ENCODE measurements at places on chromosomes 1 and 21. TPM values are rescaled to one million over a fixed set of nuclear protein-coding genes. Genes with fewer than 3 reads are reported as not detected.

APP gene
- total RNA-seq: 544 TPM

LPAR3 gene
- 25.4 TPM for total RNA-seq

NBPF15 gene
- total RNA-seq: 9.4 TPM

GRCh38 chr1:32071758-32072621 lies 749 bp upstream of the TMEM39B start:
- H3K4me3 ChIP-seq: peak overlapping the region; percentile 90
- H3K4me1 ChIP-seq: no peaks in the 10 kb centered on the region
- H3K27me3 ChIP-seq: no peaks in the 10 kb centered on the region
- DNase-seq: no peak

DNA sequence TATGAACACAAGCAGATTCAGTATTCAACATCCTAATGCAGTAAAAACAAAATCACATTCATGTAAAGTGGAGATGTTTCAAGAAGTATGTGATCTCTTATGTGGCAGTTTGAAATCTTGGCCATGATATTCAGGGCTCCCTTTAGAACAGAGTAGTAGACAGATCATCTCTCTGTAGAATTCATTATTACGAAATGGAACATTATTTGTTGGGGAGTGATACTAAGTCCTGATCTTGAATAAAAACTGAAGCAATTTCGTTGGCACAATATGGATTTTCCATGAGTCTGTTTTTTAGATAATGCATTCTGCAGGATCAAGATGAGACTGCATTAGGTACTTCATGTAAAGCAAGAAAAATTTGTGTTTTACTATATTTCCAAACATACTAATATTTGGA lies 264.4 kb upstream of the NRIP1 start:
- no peaks in the 10 kb centered on the region for H3K4me1 ChIP-seq
- H3K36me3 ChIP-seq: no peaks in the 10 kb centered on the region
- no peak for DNase-seq
- H3K27ac ChIP-seq: no peak overlapping the region
- H3K4me3 ChIP-seq: no peak overlapping the region

GRCh38 chr1:65232461-65232990 lies 76.8 kb upstream of the DNAJC6 start:
- no peaks in the 10 kb centered on the region for H3K4me1 ChIP-seq
- no peaks in the 10 kb centered on the region for H3K36me3 ChIP-seq
- no peak overlapping the region for H3K27ac ChIP-seq
- no peak overlapping the region for H3K4me3 ChIP-seq
- no peaks in the 10 kb centered on the region for H3K27me3 ChIP-seq

GRCh38 chr1:243421784-243422183 lies 165.9 kb downstream of the SDCCAG8 start:
- H3K4me1 ChIP-seq: no peaks in the 10 kb centered on the region
- DNase-seq: no peak
- no peaks in the 10 kb centered on the region for H3K27me3 ChIP-seq
- H3K36me3 ChIP-seq: no peaks in the 10 kb centered on the region
- H3K4me3 ChIP-seq: no peak overlapping the region

DNA sequence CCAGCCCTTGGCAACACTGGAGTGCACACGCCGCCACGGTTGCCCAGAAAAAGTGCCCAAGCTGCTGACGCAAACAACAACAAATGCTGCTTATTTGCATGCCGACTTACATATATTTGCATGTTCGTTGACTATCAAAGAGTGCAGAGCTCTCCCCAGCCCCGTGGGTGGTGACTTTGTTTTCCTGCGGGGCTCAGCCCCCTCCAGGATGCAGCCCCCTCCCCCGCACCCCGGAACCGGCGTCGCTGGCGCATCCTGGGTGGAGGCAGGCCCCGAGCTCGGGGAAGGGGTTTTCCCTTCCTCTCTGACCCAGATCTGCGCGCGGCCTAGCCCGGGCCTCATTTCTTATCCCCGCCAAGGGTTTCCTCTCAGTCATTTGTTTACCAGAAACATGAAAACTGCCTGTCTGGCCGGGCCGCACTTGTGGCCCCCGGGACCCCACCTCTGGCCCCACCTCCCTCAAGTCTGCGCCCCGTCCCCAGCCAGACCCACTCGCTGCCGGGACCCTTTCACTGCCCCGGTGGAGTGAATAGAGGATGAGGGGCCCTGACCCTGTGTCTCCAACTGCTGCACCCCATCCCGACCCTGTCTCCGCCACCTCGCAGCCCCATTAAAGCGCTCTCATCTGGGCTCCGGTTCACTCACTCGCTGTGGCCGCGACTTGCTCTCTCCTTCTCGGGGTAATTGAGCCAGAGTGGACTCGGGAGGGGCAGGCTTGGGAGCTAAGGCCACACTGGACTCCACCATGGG lies 5.5 kb downstream of the TNFRSF25 start:
- H3K27me3 ChIP-seq: peaks cover 7% of the 10 kb centered on the region
- DNase-seq: no peak
- peaks cover 16% of the 10 kb centered on the region for H3K4me1 ChIP-seq
- H3K36me3 ChIP-seq: peaks cover 6% of the 10 kb centered on the region
- H3K27ac ChIP-seq: no peak overlapping the region
- peak overlapping the region; percentile 43 for H3K4me3 ChIP-seq

DNA sequence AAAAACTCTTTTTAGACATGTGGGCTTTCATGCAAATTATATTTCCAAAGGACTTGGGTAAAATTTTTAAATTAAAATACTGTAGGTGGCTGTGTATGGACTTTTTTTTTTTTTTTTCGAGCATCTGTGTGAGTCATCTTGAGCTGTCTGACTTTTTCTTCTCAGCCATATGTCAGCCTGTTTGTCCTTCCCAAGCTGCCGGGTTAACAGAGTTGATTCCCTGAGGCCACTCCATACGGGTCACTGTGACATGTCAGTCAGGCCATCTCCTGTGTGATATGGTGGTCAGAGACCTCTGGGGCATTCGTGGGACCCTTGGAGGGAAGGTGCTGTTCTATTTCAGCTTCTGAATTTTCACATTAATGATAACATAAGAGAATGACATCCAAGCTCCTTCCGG lies 148.3 kb downstream of the KCNJ6 start:
- no peak for DNase-seq
- no peaks in the 10 kb centered on the region for H3K4me1 ChIP-seq
- H3K36me3 ChIP-seq: no peaks in the 10 kb centered on the region
- no peak overlapping the region for H3K4me3 ChIP-seq
- H3K27ac ChIP-seq: no peak overlapping the region
- no peaks in the 10 kb centered on the region for H3K27me3 ChIP-seq

- no peak within 1 kb of the TSS for H3K27ac ChIP-seq
- no peak within 1 kb of the TSS for H3K4me3 ChIP-seq
- no peaks in the 10 kb centered on the region for H3K36me3 ChIP-seq
- H3K4me1 ChIP-seq: no peaks in the 10 kb centered on the region
- H3K27me3 ChIP-seq: no peaks in the 10 kb centered on the region
- no peak for DNase-seq
These were observed at the start of gene PRKACB for GRCh38 chr1:84143796-84144565. Gene PRKACB, plus strand, starts transcription at chr1:84144271. Its CDS starts 91 bp downstream, at chr1:84144362.

DNA sequence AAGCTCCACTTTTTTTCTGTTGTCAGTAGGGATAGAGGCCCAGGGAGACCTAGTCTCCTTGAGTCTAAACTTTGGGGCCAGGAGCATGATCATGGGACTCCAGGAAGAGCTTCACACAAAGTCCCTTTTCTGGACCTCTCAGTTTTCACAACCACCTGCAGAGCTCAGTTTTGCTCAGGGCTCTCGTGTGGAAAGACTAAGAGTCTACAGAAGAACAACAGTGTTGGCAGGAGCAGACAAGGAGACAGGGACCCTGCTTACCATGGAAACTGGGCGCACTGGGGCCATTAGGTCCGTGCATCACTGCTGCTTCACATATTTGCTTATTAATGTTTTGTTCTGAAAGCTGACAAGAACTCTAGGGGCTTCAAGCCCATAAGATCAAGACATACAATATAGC lies 63.9 kb upstream of the HSD17B7 start:
- H3K27me3 ChIP-seq: no peaks in the 10 kb centered on the region
- no peaks in the 10 kb centered on the region for H3K36me3 ChIP-seq
- no peak overlapping the region for H3K27ac ChIP-seq
- DNase-seq: no peak

GRCh38 chr1:14737561-14738094 lies 139.1 kb downstream of the KAZN start:
- no peak for DNase-seq

DNA sequence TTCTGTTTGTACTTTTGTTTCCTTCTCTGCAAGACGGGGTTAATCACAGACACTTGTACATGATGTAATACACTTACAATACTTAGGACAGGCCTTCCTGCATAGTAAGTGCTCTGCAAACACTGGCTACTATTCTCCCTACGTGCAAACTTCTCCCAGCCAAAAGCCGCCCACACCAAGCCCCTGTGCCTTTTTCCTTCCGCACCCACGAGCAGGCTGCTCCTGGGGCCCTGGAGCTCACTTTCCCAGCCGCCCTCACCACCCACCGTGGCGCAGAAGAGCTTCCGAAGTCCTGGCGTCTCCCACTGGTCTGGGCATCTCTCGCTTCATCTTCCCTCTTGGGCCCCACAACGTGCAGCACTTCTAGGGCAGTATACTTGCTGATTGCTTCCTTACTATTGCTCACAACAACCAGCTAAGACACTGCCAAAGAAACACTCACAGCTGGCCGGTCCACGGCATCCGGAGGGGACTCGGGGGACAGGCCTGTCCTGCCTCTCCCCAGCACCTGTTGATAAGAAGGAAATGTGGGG lies 22.5 kb upstream of the GPR157 start:
- H3K27me3 ChIP-seq: no peaks in the 10 kb centered on the region
- peaks cover 6% of the 10 kb centered on the region for H3K36me3 ChIP-seq
- DNase-seq: no peak
- no peaks in the 10 kb centered on the region for H3K4me1 ChIP-seq
- H3K4me3 ChIP-seq: no peak overlapping the region

- no peaks in the 10 kb centered on the region for H3K27me3 ChIP-seq
- peaks cover 5% of the 10 kb centered on the region for H3K4me1 ChIP-seq
- no peak overlapping the region for H3K27ac ChIP-seq
- no peak overlapping the region for H3K4me3 ChIP-seq
These were observed 182.2 kb downstream of the DHRS3 start for GRCh38 chr1:12435639-12436344.

- no peak within 1 kb of the TSS for H3K27ac ChIP-seq
- no peaks in the 10 kb centered on the region for H3K27me3 ChIP-seq
- peak within 1 kb of the TSS; percentile 65 for H3K4me3 ChIP-seq
- H3K36me3 ChIP-seq: no peaks in the 10 kb centered on the region
These were observed at the start of gene TMEM35B for GRCh38 chr1:34984793-34985608. Gene TMEM35B, minus strand, starts transcription at chr1:34985347. Its CDS starts 42 bp downstream, at chr1:34985305.
